Tongue (tissue), 3 donors: ENCODE measurements at places on chromosomes 5 and 9.

- peak; percentile 38 for DNase-seq
Observed at GRCh38 chr9:93893899-93894690, 61.1 kb downstream of the BARX1 start.

- no peak for DNase-seq
Observed at GRCh38 chr5:118353970-118354369, 634.4 kb downstream of the DTWD2 start.

GRCh38 chr5:57900381-57900944, 417.9 kb upstream of the ACTBL2 start:
- DNase-seq: peak; percentile 36

DNA sequence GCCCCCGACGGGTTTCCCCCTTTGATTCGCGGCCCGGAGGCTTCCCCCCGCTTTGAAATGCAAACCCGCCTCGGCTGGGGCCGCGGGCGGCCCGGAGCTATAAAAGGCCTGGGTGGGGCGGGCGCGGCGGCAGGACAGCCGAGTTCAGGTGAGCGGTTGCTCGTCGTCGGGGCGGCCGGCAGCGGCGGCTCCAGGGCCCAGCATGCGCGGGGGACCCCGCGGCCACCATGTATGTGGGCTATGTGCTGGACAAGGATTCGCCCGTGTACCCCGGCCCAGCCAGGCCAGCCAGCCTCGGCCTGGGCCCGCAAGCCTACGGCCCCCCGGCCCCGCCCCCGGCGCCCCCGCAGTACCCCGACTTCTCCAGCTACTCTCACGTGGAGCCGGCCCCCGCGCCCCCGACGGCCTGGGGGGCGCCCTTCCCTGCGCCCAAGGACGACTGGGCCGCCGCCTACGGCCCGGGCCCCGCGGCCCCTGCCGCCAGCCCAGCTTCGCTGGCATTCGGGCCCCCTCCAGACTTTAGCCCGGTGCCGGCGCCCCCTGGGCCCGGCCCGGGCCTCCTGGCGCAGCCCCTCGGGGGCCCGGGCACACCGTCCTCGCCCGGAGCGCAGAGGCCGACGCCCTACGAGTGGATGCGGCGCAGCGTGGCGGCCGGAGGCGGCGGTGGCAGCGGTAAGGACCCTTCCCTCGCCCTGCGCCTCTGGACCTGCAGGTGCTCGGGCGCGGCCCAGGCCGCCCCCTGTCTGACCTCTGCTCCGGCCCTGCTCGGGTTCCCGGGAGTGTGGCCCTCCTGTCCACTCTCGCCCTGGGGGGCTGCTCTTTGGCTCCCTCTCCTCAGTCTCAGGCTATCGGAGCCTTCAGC, at the start of gene CDX1:
CDX1 (plus strand) TSS at position 129 of the 862 bp plus-strand sequence; CDS start at position 228, 99 bp downstream.
- no peak for DNase-seq
